ENCODE measurements at places on chromosomes 6 and 20.

DNA sequence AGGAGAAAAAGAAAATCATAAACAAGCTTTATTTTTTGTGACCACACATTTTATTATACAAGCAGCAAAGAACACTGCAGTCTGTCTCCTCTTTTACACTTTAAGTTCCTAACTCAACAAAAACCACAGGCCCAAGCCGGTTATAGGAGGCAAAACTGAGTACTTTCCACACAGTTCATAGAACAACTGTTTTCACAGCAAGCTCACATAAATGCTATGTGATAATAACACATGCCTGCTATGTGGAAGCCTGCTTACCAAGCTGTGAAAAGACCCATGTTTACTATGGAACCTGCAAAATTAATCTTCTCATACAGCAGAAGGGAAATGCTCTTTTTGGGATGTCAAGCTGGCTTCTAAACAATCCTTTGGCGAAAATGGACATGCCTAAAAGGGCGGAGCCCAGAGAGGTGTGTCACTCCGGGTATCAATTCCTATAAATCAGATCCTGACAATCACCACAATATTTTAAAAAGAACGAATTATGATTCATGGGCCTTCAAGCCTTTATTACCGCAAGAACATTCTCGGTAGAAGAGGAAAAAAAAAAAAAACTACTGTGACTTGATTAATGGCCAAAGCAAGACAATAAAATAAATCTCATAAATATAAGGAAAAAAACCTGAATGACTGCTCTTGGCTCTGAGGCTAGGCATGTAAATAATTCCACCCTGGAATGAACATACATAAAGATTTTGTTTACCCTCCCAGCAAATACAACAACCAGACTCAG, 2.6 kb downstream of the TRERF1 start:
- no peak for DNase-seq

DNA sequence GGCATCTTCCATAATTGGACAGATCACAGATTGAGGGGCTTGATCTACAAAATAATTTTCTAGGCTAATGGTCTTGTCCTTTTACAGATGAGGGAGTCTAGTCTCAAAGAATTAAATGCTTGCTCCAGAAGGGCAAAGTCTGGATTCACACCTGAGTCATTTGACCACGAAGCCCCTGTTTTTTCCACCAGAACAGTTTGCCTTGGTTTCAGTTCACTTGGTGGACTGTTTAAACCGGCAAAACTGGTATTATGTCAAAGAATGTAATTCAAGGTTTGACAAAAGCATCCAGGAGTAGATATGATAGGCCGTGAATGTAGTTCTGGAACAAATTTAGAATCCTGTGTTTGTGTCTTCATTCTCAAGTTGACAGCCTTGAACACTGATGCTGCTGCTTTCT, 3.3 kb downstream of the MYO6 start:
- no peak for DNase-seq

DNA sequence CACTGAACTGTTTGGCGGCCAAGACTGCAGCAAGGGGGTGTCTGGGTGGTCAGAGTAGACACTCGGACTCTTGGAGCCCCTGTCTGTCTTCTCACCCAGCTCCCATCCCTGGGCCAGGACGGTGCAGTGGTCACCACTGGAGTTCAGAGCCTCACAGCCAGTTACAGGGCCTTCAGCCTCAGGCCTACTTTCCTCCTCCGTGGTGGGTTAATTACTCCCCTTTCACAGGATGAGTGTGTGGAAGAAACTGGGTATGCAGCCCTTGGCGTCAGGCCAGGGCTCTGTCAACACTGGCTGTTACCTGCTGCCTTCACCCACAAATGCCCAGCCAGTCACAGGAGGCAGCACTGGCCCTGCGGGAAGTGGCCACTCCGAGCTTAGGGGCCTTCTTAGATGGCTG, 1.8 kb upstream of the YTHDF1 start:
- no peak for DNase-seq

DNA sequence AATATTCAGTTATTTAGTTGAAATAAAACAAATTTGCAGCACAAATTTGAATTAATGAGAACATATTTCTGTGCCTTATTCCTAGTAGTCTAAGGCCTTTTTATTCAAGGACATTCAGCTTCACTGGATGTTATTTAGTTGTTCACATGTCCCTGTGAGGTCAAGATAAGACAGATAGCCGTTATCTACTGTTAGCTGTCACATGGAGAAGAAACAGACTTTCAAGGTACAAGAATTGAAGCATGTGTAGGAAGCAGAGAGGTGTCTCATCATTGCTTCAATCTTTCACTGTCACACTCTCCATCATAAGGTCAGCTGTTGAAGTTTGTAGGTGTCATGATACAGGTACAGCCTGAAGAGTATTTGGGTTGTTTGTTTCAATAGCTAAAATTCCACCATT, 112.9 kb upstream of the JAG1 start:
- no peak for DNase-seq

- DNase-seq: no peak
Observed at GRCh38 chr20:35739294-35740163, 2.5 kb downstream of the RBM39 start.

GRCh38 chr6:158476389-158476788, 83.5 kb upstream of the TMEM181 start:
- DNase-seq: no peak

DNA sequence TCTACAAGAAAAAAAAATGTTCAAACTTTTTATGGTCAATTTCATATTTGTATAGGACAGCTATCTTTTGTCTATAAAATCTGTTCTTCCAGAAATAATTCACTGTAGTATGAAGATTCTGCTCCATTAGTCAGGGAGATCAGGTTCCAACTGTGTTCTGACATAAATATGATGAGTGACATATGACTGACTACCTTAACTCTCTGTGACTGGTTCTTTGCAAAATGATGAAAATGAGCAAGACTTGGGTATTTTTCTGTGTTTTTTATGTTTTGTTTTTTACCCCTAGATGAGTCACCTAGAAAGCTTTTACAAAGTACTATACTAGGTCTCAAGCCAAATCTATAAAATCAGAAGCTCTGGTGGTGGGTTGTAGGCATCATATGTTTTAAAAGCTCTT, 229.6 kb downstream of the MMUT start:
- no peak for DNase-seq

DNA sequence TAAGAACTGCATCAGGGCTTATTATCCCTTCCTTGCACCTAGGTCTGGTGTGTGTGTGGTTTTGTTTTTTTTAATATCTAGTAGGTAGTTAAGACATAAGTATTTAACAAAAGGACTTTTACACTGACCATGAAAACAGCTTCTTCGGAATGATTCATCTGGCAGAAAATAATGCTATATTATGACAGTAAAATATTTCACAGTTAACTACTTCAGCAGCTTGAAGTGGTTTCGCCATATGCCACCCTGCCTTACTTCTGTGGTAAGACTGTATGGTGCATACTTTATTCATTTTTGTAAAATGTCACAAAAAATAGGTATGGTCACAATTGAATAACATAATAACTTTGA, 858 bp upstream of the PTPRK start:
- DNase-seq: no peak

- DNase-seq: no peak
Observed at GRCh38 chr6:13848522-13849150, 34.3 kb upstream of the MCUR1 start.

GRCh38 chr20:43160941-43161340, 28.8 kb downstream of the PTPRT start:
- DNase-seq: no peak

DNA sequence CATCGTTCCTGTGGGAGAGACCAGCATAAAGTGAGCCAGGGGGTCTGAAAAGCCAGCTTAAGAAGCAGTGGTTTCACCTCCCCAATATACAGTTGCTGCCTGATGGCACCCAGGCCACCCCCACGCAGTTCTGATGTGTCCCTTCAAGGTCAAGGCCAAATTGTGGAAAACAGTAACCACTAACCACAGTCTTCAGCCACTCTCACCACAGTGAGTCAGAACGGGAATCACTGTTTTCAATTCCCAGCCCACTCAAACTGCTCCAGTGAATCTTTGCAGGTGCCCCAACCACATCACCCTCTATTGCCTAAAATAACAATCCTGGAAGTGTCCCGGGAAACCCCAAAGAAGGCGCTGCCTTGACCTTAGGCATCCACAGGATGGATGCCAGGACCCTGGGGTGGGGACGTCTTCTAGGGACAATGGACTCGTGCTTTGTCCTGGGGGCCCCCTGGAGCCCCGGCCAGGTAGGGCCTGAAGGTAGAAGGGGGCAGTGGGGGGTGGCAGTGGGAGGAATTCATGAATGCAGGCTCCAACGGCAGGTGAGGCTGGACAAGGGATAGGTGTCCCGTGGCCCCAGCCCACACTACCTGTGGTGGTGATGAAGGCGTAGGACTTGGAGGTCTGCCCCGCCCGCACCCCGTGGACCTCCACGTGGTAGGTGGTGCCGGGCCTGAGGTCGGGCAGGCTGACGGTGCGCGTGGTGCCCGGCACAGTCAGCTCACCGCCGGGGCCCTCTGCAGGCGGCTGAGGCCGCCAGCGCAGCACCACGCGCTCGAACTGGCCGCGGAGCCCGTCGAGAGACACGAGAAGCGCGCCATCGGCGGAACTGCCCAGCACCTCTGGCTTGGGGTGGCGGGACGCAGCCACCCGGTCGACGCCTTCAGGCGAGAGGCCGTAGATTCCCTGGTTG, 22.2 kb downstream of the TNXB start:
- DNase-seq: no peak

- no peak for DNase-seq
Observed at GRCh38 chr6:157505912-157506491, 125.0 kb downstream of the ZDHHC14 start.

GRCh38 chr20:39865446-39865845, 823.6 kb downstream of the MAFB start:
- no peak for DNase-seq

DNA sequence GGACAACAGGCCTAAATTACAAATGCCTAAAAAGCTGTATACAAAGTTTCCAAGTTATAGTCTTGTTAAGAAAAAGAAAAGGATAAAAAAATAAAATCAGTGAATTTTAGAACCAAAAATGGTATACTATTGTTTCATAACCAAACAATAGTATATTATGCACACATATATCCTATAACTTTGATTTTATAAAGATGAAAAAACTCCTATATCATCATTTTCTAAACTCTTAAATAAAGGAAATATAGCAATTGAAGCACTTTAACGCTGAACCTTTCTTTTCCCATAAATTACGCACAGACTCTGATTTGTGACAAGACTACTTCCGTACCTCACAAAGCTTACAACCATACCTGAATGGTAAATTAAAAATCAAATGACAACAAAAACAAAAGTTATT, 35.9 kb upstream of the MCM9 start:
- no peak for DNase-seq

GRCh38 chr6:37554480-37554819, 54.8 kb upstream of the CCDC167 start:
- DNase-seq: no peak

DNA sequence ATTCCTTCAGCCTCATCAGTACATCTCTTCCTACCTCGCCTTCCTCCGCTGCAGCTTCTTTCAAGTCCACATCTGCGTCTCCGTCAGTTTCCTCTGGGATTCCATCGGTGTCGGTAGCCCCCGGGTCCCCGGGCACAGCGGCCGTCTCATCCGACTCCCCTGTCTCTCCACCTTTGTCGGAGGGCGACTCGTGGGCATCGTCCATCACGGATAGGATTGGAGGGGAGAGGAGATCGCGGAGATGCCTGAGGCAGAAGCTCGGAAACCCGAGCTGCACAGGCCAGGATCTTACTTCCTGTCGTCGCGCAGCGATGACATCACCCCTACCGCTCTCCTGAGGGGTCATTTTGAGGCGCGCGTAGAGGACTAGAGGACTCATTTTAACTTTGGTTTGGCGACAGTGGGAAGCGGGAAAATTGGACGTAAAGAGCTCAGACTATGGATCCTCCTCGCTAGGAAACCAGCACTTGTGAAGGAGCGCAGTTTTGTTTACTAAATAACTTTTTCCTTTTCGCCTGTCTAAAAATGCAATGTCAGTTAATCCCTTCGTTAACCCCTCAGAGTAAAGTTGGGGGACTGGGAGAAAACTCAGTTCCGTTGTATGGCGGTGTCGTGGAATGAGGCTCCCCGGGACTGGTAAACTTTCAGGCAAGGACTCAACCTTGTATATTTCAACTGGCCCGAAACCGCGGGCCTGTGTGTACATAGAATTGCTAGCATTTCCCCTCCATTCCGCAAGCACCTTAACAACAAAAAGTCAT, at the start of gene TAF11:
Gene TAF11, minus strand, starts transcription at position 290 of the 761 bp plus-strand sequence. Its CDS starts 85 bp downstream, at position 205.
- peak; percentile 71 for DNase-seq

DNA sequence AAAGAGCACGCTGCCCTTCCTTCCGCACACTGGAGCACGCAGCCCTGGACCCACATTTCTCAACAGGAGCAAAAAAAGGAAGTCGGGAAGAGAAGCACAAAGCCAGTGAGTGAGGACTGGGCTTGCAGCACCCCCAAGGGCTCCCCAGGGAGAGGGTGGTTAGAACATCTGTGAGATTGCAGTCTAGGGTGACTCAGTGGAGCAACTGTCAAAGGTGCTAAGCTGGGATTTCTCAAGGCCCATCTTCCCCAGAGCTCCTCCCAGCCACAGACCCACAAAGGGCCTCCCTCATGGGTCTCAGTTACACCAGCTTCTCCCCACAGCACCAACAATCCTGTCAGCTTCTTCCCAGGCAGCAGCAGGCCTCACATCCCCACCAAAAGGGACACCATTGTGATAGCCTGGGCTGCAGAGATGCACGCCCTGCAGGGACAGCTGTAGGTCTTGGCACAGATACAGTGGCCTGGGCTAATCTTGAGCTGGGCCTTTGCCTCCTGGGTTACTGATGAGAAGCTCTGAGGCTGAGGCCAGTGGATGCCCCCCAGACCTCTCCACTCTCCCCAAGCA, 39.6 kb upstream of the CD93 start:
- DNase-seq: peak; percentile 35

- no peak for DNase-seq
Observed at GRCh38 chr6:156434795-156435190, 342.4 kb upstream of the ARID1B start.

GRCh38 chr6:154196333-154196885, 157.4 kb downstream of the OPRM1 start:
- no peak for DNase-seq
